ENCODE measurements at places on chromosomes 3 and 15.

GRCh38 chr3:156341831-156342416 lies 213.0 kb downstream of the SSR3 start:
- DNase-seq: no peak

- DNase-seq: no peak
Measured at GRCh38 chr15:75136758-75137157, 64.9 kb upstream of the C15orf39 start.

DNA sequence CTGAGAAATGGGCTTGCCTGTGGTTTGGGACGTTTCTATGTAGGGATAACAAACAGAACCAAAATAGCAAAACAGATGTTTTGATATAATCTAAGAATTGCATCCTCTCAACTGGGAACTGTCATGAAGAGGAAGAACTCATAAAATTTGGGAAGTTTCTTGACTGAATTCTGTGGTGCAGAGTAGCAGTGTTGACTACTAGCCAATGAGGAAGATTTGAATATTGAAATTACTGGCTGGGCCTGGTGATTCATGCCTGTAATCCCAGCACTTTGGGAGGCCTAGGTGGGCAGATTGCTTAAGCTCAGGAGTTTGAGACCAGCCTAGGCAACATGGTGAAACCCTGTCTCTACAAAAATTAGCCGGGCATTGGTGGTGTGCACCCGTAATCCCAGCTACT lies 42.2 kb downstream of the ZNF609 start:
- no peak for DNase-seq

GRCh38 chr3:122952520-122952919 lies 75.0 kb downstream of the SEMA5B start:
- no peak for DNase-seq

GRCh38 chr3:32596909-32597369 lies 26.3 kb upstream of the DYNC1LI1 start:
- DNase-seq: no peak

DNA sequence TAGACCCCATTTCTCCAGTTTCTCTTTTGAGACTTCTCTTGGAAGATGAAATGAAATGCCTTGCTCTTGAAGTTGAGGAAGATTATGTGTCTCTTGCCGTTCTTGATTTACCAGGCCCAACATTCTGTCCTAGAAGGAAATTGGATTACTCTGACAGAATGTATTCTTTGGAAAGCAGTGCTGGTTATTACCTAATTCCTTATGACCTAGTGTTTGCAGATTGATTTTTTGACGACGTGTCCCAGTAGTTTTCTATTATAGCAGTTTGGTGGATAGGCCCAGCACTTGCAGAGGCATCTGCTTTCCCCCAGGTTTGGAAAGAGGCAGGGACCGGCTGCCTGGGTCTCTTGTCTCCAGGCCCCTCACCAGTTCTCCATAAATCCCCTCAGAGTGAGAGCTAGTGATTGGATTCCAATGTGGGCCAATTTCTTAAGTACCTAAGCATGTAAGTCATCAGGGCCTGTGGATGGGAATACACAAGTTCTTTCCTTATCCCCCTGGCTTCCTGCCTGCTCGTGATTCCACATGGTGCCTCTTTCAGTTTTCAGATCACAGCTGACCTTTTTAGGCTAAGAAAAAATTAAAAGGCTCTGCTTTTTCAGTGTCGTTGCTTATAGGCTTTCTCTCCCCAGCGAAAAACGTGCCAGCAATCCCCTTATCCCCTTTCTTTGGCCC lies 50.2 kb downstream of the EPHB3 start:
- no peak for DNase-seq

- DNase-seq: no peak
Measured at GRCh38 chr15:68572921-68573320, 5.9 kb upstream of the CORO2B start.

- no peak for DNase-seq
Measured at GRCh38 chr3:165195241-165195639, 944 bp downstream of the SLITRK3 start.

- DNase-seq: no peak
Measured at GRCh38 chr3:134985864-134986715, 191.0 kb downstream of the EPHB1 start.

DNA sequence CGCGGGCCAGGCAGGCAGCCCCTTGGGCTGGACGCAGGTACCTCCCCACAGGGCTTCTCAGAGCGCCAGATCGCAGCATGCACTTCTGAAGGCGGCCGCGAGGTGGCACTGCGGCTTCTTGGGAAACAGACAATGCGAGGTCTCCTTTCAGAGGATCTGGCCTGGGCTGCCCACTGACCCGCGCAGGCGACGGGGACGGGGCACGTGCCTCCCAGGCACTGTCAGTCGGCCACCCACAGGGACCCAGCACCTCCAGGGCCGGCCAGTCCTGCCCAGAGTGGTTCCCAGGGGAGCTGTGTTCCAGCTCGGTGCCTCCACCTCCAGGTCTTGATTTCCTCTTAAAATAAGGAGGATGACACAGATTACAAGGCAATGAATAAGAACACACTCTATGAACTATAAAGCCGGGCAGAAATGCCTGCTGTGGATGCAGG lies 24.4 kb upstream of the TXNRD3 start:
- peak; percentile 56 for DNase-seq

GRCh38 chr3:77931255-77932009 lies 891.5 kb downstream of the ROBO2 start:
- DNase-seq: no peak

DNA sequence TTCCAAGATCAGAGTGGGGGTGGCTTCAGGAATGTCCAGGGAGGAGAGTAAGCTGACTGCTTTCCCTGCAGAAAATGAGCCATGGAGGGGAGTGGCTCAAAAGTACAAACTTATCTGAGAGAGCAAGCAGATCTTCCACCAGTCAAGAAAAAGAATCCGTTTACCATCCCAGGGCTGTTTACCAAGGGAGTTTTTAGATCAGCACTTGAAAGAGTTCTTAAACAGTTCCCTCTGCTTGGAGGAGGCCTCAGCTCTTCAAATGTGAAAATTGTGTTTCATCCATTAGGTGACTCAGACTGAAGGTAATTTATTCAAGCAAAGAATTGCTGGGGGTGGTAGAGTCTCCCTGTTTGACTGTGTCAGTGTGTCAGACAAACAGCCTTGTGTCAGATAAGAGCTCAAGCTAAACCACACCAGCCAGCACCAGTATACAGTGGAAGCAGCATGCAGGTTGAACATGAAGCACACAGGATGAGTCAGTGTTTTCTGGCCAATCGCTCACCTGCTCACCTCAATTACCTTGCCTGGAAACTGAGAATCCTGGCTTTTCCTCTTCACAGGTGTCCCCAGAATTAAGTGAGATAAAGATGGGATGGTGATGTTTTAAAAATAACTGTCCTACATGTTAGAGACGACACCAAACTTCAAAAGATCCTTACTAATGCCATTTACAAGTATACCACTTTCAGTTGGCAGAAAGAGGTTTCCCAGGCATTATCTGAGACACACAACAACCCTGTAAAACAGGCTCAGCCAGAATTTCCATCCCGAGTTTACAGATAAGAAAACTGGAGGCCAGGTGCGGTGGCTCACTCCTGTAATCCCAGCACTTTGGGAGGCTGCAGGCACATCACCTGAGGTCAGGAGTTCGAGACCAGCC lies 21.7 kb downstream of the SH3BP5 start:
- no peak for DNase-seq

- DNase-seq: no peak
Measured at GRCh38 chr3:153567556-153567955, 405.5 kb downstream of the RAP2B start.

- no peak for DNase-seq
Measured at GRCh38 chr3:126888186-126888760, 94.6 kb upstream of the PLXNA1 start.

DNA sequence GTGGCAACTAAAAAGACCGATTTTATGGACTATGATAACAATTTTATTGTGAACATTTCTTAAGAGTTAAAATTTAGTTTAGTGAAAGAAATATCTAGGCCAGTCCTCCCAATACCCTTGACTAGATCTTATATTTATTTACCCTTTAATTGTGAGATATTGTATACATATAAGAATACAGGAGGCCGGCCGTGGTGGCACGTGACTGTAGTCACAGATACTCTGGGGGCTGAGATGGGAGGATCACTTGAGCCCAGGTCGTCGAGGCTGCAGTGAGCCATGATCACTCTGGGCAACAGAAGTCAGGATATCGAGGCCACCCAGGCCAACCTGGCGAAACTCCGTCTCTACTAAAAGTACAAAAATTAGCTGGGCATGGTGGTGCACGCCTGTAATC lies 756 bp upstream of the RMDN3 start:
- no peak for DNase-seq

- no peak for DNase-seq
Measured at GRCh38 chr3:98440283-98440682, 22.7 kb upstream of the OR5K1 start.

- no peak for DNase-seq
Measured at GRCh38 chr3:59308684-59309083, 258.9 kb upstream of the CFAP20DC start.

DNA sequence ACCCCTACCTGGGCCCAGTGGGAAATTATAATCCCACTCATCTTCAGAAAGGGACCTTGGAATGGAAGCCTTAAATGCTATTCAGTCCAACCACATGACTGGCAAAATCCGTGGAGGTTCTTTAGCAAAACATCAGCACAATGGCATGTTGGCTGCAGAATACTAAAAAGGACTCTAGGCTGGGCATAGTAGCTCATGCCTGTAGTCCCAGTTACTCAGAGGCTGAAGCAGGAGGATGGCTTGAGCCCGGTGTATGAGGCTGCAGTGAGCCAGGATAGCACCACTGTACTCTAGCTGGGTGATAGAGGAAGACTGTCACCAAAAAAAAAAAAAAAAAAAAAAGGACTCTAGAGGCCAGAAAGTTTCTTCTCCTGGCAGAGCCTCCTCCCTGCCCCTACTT lies 60.6 kb upstream of the RYK start:
- DNase-seq: no peak

GRCh38 chr3:127193341-127193740 lies 410 bp downstream of the PRR23E start:
- DNase-seq: no peak

DNA sequence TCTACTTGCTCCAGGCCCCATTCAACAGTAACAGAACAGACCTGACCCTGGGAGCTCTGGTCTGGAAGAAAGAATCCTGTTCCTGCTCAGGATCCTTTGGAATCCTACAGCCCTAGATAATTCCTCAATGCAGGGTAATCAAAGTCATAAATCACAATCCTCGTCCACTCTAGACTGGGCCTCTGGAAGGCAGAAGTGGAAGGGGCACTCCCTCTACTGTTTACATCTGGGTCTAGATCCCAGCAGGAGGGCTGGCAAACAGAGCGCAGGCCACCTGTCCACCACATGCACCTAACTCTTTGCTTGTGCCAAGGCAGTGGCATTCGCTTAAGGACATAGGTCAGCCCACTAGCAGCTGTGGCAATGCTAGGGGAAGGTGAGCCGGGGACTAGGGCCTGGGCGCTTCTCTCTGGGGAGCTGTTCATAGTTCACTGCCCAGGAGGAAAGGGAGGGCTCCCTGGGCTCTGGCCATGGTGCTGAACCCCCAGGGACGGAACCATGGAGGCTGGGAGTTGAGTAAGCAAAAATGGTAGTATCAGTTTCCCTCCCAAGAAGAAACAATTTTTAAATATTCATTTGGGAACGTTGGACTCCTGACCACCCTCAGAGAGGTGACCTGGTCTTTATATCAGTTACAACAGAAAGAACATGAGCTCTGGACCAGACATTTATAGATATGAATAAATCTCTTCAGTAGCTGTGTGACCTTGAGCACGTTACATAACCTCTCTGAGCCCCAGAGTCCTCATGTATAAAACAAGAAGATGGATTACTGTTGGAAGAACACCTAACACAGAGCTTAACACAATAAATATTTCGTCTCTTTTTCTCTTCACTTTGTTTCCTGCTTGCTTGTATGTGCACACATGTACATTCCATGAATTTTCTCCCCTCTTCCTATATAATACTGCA lies 90.2 kb downstream of the NTRK3 start:
- no peak for DNase-seq

DNA sequence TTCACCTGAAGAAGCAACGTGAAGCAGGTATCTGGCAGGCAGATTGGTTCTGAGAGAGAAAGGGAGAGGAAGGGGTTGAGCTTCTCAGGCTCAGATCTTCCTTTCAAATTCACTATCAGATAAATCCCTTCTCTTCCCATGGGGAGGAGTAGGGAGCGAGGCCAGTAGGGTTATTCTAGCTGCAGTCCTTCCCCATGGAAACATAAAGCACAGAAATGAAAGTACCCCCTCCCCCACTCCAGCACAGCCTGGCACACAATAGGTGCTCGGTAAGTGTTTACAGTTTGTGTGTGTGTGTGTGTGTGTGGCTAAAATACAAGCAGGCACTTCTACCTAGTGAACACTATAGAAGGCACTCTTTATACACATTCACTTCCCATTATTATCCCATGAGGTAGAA lies 20.8 kb upstream of the VPS8 start:
- no peak for DNase-seq

- no peak for DNase-seq
Measured at GRCh38 chr3:184584464-184584891, 22.9 kb downstream of the EPHB3 start.

- no peak for DNase-seq
Measured at GRCh38 chr3:177521305-177521704, 324.0 kb upstream of the TBL1XR1 start.

- no peak for DNase-seq
Measured at GRCh38 chr3:45544717-45545296, 49.7 kb upstream of the LIMD1 start.

DNA sequence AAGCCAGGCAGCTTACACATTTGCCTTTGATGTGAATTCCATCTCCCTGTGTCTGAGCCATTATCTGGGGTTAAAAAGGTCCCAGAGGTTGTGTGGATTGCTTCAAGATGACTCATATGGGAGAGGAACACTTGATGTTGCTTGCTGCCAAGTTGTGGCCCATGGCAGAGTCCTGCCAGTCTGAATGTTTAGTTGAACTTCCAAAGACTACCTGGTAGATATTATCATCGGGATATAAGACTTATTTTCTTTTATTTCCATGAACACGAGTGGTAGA lies 85.6 kb downstream of the TJP1 start:
- DNase-seq: no peak

DNA sequence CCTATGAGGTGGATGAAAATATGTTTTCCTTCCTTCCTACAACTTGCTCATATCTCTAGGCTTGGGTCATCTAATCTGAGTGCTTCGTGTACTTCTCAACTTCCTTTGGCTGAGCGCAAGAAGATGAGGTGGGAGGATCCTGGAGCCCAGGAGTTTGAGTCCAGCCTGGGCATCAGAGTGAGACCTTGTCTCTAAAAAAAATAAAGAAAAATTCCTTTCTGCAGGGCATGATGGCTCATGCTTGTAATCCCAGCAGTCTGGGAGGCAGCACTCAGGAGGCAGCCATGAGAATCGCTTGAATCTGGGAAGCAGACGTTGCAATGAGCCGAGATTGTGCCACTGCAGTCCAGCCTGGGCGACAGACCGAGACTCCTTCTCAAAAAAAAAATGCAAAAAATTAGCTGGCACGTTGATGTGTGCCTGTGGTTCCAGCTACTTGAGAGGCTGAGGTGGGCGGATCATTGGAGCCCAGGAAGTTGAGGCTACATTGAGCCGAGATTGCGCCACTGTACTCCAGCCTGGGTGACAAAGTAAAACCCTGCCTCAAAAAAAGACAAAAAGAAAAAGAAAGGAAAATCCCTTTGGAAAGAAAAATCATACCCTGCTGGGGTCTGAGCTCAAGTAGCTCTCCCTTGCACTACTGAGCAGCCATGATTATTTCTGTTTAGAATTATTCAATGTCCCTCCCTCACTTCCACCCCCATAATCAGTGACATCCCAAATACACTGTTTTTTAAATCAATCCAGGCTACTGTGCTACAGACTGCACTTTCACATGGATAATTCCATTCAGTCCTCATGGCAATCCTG lies 28.0 kb upstream of the RAB11A start:
- no peak for DNase-seq

GRCh38 chr3:127260826-127261555 lies 26.9 kb downstream of the PRR20G start:
- no peak for DNase-seq
